Right cardiac atrium (tissue), 5 donors: ENCODE measurements at places on chromosomes 5 and 9. TPM values are rescaled to one million over a fixed set of nuclear protein-coding genes. Genes with fewer than 3 reads are reported as not detected.
A peak's percentile ranks its signal among the peaks of the same experiment; 100 is the strongest.

DNA sequence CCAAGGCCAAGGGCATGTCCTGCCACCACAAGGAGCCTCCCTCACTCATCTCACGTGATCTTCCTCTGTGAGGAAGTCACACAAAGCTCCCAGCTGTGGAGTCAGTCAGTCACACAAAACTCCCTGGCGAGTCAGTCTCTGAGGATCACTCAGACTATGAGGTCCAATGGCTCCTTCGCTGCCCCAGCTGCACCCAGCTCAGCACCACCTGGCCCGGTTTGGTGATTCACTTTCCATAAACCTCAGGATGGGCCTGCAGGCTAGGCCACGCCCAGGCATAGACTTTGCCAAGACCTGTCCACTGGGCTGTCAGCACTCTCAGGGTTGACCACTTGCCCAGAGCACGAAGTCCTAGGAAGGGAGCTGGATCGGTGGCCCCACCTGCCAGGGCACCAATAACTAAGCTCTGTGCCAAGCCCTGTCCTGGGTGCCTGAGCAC lies 233.8 kb downstream of the HSPA4 start:
- peak; percentile 19 for DNase-seq

PPP2R2B gene
- 3.3 TPM for polyA plus RNA-seq

DNA sequence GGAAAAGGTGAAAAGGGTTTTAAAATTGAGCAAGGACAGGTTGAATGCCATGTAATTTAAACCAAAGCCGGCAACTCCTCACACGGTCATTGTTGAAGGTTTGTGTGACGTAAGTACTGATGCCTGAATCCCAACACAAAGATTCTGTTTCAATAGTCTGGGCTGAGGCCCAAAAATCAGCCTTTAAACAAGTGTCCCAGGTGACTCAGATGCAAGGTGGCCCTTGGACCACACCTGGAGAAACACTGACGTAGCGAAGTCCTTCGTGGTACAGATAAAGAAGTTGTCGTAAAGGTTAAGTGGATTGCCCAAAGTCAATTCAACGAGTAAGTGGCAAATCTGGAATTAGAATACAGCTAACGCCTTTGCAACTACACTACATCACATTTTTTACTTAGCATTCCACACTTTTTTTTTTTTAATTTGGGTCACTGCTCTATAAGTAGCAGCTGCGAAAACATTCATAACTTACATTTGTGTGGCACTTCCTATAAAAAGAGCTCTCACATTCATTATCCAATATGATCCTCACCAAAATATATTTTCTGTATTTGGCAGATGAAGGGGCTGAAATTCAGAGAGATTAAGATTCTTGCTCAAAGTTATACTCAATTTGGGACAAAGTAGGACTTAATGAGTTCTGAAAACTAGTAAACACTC lies 111.3 kb downstream of the LPAR1 start:
- no peak for DNase-seq

- no peak for DNase-seq
These were observed 53.2 kb downstream of the NDST1 start for GRCh38 chr5:150561192-150561512.

SYK gene
- polyA plus RNA-seq: 0.97 TPM

- no peak for DNase-seq
These were observed 37.7 kb downstream of the UBAP2 start for GRCh38 chr9:34010979-34011378.

DNA sequence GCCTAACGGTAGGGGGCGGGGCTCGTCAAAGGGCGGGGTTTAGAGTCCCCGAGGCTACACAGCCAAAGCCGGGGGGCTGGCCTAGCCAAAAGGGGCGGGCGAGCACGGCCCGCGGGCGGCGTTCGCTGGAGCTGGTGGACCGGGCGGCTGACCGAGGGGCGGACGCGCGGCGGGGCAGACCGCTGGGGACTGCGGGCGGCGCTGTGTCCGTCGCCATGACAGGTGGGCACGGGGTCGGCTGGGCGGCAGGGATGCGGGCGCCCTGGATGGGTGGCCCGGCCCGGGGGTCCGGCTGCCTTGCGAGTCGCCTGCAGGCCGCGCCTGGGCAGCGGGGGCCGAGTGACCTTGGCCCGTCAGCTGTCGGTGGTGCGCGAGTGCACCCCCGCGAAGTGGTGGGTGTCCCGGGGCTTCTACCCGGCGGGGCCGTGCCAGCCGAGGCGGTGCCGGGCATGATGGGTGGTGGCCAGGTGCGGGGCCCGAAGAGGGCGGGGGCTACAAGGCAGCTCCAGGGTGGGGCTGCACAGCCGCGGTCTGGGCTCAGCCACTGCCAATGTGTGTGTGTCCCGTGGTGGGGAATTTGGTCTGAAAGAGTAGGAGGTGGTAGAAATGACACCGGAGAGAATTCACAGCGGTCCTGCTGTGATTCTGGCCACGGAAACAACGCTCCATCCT lies at the start of gene CARD19:
CARD19 (plus strand) TSS at position 87 of the 672 bp plus-strand sequence; CDS start at position 216, 129 bp downstream.
- DNase-seq: peak; percentile 72

OR1Q1 gene
- polyA plus RNA-seq: not detected

DNA sequence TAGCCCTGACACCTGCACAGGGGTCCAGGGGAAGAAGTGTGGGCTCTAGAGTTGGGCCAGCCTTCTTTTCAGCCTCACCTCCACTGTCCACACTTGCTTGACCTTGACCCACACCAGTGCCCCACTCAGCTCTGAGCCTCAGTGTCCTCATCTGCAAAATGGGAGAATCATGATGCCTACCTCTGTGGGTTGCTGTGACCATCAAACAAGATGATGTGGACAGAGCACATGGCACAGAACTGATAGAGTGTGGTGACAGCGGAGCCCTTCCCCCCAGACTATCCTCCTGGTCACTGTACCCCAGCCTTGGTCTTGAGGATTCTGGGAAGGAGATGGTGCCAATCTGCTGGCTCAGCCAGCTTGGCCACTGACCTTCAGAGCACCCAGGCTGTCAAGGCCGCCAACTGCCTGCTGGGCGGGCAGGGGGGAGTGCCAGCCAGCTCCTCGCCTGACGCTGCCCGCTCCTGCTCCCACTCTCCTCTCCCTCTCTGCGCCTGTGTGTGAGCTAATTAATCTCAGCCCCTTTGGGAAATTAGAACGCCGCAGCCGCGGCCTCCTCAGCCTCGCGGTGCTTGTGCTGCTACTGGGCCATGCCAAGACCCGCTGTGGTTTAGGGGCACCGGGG lies 16.7 kb downstream of the CXXC5 start:
- DNase-seq: peak; percentile 69

DNA sequence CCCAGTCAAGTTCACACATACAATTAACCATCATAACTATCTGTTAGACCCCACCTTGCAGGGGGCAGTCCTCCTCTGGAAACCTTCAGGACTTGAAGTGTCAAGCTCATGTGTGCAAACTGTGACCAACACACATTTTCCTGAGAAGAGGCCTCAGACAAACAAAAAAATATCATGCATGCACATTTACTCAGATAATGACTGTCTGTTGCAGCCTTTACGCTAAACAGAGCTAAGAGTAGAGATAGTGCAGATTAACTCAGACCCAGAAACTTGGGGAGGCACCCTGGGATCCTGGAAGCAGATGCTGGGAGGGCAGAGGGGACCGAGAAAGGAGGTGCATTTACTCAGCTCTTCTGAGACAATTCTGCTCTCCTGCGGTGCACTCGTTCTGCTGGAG lies 3.6 kb upstream of the S1PR3 start:
- DNase-seq: no peak

- DNase-seq: no peak
These were observed 51.7 kb downstream of the PSMB7 start for GRCh38 chr9:124363326-124364096.

GRCh38 chr9:126773004-126773607 lies 31.7 kb upstream of the ZBTB43 start:
- DNase-seq: no peak

TOPORS gene
- polyA plus RNA-seq: 6.2 TPM

HTR1A gene
- not detected for polyA plus RNA-seq

BOD1 gene
- polyA plus RNA-seq: 29.0 TPM

SVEP1 gene
- polyA plus RNA-seq: 3.0 TPM

GRCh38 chr5:1648806-1649205 lies 125.0 kb upstream of the LPCAT1 start:
- DNase-seq: no peak

SARDH gene
- polyA plus RNA-seq: 1.7 TPM

GRCh38 chr5:153660919-153661318 lies 170.4 kb downstream of the GRIA1 start:
- DNase-seq: no peak

DNA sequence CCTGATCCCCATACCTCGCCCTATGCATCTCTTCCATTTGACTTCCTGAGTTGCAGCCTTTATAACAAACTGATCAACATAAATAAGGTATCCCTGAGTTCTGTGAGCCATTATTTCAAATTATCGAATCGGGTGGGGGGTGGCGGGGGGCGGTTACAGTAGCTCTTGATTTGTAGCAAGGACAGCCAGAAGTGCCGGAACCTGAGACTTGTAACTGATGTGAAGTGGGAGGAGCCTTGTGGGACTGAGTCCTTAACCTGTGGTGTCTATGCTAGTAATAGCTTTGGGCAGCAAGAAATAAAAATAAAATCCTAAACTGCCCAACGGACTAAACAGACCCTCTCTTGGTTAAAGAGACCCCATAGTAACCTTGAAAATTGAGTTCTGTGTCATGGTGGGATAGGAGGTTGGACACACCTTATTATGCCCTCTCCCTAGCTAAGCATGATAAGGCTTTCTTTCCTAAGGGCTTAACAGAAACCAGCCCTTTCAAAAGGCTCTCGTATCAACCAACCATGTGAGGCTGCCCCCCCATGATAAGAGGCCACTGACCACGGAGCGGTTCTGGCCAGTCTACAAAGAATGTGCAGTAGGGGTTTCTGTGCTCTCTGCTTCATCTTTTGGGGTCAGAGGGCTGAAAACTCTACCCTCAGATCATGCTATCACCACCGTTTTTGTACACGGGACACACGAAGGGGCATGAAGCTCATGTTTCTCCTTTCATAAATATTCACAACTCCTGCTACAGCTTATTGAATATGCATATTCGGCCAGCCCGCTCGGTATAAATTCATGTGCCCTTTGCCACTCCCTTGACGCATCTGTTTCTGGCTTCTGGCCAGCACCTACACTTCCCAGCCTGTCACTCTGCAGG lies 39.5 kb upstream of the IQGAP2 start:
- no peak for DNase-seq

GRCh38 chr9:135253305-135254004 lies 166.0 kb downstream of the OLFM1 start:
- DNase-seq: no peak

- no peak for DNase-seq
These were observed 463.7 kb downstream of the CYLC2 start for GRCh38 chr9:103458826-103459225.

DNA sequence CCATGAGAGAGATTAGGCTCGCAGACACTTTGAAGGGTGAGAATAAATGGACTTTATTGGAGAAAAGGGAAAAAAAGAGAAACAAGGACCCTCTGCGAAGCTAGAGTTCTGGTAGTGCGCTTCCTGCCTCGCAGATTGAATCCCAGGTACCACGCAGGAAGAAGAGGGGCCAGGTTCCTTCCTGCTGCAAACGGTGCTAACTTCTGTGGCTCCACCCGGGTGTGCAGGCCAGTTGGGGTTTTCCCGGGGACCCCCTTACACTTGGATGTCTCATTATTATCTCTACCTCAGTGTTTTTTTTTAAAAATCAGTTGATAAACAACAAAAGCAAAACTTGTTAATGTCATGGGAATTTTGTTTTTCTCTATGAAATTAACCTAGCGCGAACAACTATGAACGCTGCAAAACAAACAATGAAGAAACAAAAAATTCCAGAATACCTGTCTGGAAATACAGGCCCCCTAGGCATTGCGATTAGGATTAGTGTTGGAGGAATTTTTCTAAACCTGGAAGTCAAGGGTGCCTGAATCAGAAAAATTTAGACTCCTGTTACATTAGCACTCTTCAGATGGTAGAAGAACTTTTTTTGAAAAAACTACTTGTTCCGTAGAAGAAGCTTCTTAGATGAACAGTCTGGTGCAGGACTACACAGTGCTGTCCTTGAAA lies 414.5 kb downstream of the MAN2A1 start:
- DNase-seq: no peak

- no peak for DNase-seq
These were observed 13.9 kb upstream of the BNC2 start for GRCh38 chr9:16884373-16884772.

C7 gene
- 518 TPM for polyA plus RNA-seq

DNA sequence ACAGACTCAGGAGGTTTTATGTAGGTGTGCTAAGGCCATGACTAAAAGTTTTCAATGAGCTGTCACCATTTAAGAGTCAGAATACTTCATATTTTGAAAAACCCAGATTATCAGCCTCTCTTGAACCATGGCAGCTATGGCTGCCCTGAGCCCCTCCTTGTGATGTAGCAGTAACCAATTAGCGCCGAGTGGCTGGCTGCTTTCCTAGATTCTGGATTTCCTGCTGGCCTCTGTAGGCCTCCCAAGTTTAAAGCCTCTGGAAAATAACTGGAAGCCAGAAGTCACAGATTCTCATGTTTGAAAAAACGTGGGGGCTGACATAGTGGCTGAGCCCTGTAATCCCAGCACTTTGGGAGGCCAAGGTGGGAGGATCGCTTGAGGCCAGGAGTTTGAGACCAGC lies 25.5 kb downstream of the DAB2IP start:
- no peak for DNase-seq

CREBRF gene
- polyA plus RNA-seq: 6.9 TPM

TAF11L10 gene
- not detected for polyA plus RNA-seq
